ENCODE measurements at places on chromosomes 12 and 14. TPM values are rescaled to one million over a fixed set of nuclear protein-coding genes. Genes with fewer than 3 reads are reported as not detected.

- no peak overlapping the region for H3K4me3 ChIP-seq
- H3K36me3 ChIP-seq, result no peaks in the 10 kb centered on the region
- H3K4me1 ChIP-seq, result peaks cover 15% of the 10 kb centered on the region
- no peak overlapping the region for H3K27ac ChIP-seq
- DNase-seq, result no peak
- H3K27me3 ChIP-seq, result peaks cover 2% of the 10 kb centered on the region
Observed at GRCh38 chr12:59500335-59500734, 95.5 kb upstream of the SLC16A7 start.

GRCh38 chr14:76948213-76948947 is 80.1 kb downstream of the IRF2BPL start:
- no peaks in the 10 kb centered on the region for H3K36me3 ChIP-seq
- no peaks in the 10 kb centered on the region for H3K27me3 ChIP-seq
- H3K27ac ChIP-seq, result no peak overlapping the region
- H3K4me1 ChIP-seq, result peaks cover 34% of the 10 kb centered on the region
- no peak for DNase-seq

GRCh38 chr14:94864387-94865195 is 94.7 kb upstream of the GSC start:
- H3K4me3 ChIP-seq, result no peak overlapping the region
- no peaks in the 10 kb centered on the region for H3K4me1 ChIP-seq
- no peak overlapping the region for H3K27ac ChIP-seq
- DNase-seq, result no peak
- H3K27me3 ChIP-seq, result peaks cover 8% of the 10 kb centered on the region

GRCh38 chr12:95396849-95397468 is 77.0 kb upstream of the METAP2 start:
- no peak overlapping the region for H3K4me3 ChIP-seq
- H3K27ac ChIP-seq, result no peak overlapping the region
- DNase-seq, result no peak
- H3K36me3 ChIP-seq, result no peaks in the 10 kb centered on the region

GRCh38 chr12:95343461-95344230 is 126.0 kb downstream of the VEZT start:
- no peak for DNase-seq
- no peak overlapping the region for H3K27ac ChIP-seq
- no peak overlapping the region for H3K4me3 ChIP-seq
- H3K36me3 ChIP-seq, result no peaks in the 10 kb centered on the region

The ITGB7 gene
- 137 TPM for total RNA-seq

The CARMIL3 gene
- 0.63 TPM for total RNA-seq
